ENCODE measurements at places on chromosomes 5 and 9.

DNA sequence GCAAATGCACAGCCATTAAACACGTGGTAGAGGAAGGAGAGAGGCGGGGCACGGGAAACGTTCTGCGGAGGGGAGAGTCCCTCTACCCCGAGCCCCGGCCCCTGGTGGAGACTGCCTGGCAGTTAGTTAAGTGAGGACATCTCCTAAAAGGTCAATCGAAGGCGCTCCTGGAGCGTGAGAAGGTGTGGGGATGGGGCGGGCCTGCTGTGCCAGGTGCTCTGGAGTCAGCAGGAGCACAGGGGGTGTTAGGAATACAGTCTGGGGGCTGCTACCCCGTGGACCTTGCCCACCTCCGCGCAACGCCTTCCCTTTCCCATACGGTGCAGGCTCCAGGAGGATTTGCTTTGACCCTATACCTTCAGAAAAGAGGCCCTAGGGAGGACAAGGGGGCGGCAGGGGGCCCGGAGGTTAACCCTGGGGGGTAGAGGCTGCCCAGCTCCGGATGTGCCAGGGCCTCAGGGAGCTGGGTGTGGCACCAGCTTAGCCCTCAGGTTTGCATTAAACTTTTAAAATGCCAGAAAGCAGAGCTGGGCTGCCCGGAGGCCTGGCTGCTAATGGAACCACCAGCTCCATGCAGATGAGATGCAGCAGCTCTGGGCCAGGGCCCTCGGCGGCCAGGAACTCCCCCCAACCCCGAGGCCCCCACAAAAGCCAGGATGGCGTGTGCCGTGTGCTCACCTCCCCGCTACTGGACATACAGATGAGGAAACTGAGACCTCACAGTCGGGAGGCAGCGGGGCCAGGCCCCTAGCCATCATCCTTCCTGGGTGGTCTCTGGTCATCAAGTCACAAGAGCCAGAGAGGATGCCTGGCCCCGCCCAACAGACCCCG, 39.2 kb downstream of the NACC2 start:
- no peak for DNase-seq

DNA sequence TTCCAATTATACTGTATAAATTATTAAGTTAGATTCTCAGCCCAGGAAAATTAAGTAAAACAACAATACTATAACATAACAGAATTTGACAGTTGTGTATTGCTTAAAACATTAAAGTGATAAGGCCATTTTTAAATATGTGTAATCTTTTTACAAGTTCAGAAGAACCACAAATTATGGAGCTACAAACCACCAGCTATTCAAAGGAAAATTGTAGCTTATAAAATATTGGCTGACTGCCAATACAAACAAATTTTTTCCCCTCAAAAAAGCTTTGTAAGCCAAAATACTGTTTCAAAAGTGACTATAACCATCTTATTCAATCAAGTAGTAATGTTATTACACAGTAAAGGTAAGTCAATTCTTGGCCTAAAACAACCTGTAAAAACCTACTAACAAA, 21.9 kb downstream of the STRBP start:
- no peak for DNase-seq

DNA sequence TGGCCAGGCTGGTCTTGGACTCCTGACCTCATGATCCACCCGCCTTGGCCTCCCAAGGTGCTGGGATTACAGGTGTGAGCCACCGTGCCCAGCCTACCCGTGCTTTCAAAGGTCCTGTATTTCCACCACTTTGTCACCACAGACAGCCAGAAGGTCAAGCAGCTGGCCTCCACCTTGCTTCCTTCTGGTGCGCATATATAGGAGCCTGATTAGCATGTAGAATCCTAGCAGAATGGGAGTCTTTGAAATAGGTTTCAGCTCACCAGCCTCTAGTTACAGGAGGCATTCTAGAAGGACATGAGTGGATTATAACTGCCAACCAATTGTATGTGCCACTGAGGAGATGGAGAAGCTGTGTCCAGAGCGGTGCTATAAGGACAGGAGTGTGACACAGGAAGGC, 18.9 kb downstream of the POLR1E start:
- no peak for DNase-seq

- peak; percentile 26 for DNase-seq
Measured at GRCh38 chr9:109251080-109251775, 69.6 kb downstream of the EPB41L4B start.

DNA sequence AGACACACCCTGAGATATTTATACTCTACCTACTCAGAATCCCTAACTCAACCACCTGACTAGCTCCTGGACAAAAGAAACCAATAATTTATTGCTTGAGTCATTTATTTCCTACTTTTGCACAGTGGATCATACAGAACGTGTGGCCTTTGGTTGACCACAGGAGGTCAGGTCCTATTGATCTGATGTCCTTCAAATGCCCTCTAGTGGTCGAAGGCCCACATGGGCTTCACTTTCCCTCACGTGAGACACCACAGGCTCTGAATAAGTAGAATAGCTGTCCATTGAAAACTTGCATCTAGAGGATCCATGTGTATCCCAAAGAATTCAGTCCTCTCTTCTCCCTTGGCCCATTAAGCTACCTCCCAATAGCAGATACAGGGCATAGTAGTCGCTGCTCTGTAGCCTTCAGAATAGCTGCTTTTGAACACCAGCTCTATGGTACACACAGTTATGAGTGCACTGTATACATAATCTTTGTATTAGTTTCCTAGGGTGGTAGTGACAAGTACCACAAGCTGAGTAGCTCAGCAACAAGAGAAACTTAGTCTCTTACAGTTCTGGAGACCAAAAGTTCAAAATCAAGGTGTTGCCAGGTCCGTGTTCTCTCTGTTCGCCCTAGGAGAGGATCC, 177.6 kb upstream of the SMARCA2 start:
- no peak for DNase-seq

- no peak for DNase-seq
Measured at GRCh38 chr9:71814815-71815214, 46.5 kb upstream of the CEMIP2 start.

- DNase-seq, result peak; percentile 78
Measured at GRCh38 chr5:141326088-141326854, 4.0 kb upstream of the PCDHGA1 start.
